ENCODE measurements at places on chromosomes 1 and 21.

DNA sequence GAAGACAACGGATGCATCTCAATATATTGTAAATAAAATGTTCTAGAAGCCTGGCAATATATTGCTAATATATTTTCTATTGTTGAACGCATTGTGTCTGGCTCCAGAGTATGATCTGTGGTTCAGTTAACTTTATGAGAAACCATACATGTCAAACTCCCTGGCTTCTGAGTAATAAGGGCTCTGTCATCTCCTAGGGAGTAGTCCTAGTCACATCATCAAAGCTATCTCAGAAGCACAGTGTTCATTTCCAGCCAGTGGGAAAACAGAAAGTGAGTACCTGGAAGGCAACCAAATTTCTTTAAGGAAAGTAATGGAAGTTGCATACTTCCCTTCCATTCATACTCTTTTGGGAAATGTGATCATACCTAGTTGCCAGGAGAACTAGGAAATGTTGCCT is 27.0 kb upstream of the ST6GALNAC5 start:
- no peak for DNase-seq

GRCh38 chr1:241485145-241485544 is 34.4 kb downstream of the FH start:
- no peak for DNase-seq

DNA sequence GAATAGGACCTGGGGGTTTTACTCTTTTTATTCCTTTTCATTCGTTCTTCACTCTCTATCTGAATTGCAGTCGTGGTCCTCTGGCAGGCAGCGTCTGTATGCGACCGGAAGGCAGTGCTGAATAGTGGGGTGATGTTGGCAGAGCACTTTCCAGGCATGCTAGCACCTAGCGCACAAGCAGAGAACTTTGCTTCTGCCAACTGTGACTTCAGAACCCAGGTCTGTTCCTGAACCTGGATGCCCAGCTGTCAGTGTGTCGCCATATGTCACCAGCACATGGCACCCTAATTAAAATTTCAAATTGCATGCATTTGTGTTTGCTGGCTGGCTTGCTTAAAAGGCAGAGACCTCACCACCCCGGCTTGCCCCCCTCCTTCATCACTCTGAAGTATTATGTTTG is 116.2 kb downstream of the NFIA start:
- no peak for DNase-seq

DNA sequence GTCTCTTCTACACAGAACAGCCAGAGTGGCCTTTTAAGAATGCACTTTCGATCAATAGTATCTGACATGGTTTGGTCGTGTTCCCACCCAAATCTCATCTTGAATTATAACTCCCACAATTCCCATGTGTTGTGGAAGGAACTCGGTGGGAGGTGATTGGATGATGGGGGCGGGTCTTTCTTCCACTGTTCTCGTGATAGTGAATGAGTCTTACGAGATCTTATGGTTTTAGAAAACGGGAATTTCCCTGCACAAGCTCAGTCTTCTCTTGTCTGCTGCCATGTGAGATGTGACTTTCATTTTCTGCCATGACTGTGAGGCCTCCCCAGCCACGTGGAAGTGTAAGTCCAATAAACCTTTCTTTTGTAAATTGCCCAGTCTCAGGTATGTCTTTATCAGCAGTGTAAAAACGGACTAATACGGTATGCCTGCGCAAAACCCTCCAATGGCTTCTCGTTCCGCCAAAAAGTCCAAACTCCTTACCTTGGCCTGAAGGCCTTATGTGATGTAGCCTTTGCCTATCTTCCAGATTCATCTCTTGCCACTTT is 23.0 kb upstream of the SMG7 start:
- DNase-seq: no peak
